ENCODE measurements at places on chromosomes 5 and 9.

DNA sequence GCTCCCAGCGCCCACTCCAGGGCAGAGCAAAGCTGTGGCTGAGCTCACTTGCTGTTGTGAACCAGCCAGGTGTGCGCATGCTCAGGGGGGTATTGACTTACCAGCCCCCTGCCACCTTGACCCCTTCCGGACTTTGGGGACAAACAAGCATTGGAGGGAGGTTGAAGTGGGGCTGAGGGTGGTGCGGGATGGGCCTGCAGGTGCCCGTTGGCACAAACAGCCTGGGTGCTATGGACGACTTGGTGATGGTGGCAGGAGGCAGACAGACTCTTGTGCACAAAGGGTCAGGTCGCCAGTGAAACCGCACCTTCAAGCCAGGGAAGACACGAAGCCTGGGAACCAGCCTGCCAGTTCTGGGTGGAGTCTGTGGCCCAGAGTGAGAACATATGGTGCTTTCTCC is 858.5 kb upstream of the PTPRD start:
- no peak for DNase-seq

DNA sequence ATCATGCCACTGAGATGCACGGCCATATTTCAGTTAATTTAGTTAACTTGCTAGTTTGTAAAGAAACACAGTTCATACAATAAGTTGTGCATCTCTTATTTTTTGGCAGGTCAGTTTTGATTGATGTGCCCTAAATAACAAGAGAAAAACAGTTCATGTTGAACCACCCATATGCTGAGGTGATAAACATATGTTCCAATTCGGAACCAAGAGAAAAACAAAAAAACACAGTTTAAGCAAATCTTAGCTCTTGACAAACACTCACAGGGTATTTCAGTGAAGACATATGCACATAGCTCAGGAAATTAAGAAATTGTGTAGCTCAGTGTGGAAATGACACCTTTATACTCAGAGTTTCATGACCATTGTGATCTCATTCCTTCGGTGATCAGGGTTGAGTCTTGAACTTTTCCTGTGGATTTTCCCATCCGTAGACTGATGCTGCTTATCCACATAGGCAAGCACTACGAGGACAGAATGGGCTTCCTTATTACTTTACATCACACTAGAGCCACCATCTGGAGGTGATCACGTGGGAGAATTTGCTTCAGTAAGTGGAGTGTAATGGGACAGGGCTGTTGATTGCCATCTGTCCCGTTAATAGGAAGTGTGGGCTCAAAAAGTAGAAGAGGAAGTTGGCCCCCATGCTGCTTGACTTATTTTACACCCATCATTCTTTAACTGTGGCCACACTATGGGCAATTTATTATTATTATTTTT is 773.0 kb downstream of the MTRR start:
- DNase-seq, result no peak

DNA sequence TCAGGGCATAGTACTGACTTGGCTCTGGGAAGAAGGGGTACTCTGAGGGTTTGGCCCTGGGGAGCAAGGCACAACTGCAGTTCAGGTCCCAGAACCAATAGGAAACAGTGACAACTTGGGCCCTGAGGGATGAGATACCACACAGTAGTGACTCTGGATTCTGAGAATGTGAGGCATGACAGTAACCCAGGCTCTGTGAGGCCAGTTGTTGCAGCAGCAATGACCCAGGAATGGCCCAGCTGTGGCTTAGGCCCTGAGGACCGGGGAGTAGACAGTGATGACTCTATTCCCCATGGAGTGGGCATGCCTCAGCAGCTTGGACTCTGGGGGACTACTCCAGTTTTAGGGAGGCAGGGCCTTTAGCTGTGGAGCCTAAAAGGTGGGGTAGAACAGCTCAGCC is 21.5 kb upstream of the NFIL3 start:
- no peak for DNase-seq

GRCh38 chr9:109319626-109320241 is 1.1 kb downstream of the EPB41L4B start:
- DNase-seq, result no peak

DNA sequence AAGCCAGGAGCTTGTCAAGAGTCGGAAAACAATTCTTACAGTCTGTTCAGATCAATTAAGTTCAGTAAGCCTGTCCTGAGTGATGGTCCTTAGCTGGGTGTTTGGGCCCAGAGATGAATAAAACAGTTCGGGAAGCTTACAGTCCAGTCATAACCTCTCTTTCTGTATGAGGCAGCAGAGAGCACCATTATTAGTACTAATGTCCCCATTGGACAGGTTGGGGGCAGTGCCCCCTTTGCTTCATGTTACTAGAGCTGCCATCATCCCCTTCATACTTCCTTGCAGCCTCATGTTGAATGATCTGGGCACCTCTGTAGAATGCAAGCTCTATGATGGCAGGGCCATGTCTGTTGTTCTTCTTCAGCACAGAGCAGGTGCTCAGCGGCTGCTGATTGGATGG is 9.8 kb downstream of the DOCK2 start:
- DNase-seq, result no peak

- no peak for DNase-seq
These were observed 15.6 kb downstream of the RALGDS start for GRCh38 chr9:133105461-133105770.

GRCh38 chr9:108676355-108676754 is 179.4 kb downstream of the ACTL7B start:
- no peak for DNase-seq

- DNase-seq, result no peak
These were observed 126.7 kb upstream of the ZNF608 start for GRCh38 chr5:124873188-124873587.

DNA sequence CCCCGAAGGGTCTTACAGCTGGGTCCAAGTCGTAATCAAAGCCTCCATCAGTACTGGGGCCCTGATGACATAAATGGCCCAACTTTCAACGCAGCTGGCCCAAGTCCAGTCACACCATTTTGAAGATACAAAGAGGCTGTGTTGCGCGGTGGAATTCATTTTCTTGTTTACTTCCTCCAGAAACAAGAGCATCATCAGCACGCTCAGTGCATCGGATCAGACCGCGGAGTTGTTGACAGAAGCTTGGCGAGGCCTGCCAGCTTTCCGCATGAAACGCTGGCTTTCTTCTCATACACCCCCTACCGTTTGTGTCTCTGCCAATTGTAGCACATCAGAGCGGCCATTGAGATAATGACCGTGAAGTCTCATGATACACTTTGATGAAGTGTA is 101.7 kb upstream of the SPATA31D4 start:
- no peak for DNase-seq

DNA sequence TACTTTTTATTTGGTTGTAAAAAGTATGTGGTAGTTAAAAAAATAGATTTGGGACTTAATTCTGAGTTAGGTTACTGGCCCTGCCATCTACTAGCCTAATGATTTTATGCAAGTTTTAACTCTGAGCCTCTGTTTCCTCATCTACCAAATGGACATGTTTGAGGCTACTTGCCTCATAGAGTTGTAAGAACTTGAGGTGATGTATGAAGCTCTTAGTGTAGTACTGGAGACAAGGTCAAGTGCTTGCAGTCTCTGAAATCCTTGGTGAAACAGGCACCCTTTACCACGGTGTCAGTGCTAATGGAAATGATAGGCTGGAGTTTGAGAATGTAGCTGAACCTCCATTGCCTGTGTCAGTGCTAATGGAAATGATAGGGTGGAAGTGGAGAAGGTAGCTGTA is 15.3 kb downstream of the GPR107 start:
- DNase-seq, result no peak

DNA sequence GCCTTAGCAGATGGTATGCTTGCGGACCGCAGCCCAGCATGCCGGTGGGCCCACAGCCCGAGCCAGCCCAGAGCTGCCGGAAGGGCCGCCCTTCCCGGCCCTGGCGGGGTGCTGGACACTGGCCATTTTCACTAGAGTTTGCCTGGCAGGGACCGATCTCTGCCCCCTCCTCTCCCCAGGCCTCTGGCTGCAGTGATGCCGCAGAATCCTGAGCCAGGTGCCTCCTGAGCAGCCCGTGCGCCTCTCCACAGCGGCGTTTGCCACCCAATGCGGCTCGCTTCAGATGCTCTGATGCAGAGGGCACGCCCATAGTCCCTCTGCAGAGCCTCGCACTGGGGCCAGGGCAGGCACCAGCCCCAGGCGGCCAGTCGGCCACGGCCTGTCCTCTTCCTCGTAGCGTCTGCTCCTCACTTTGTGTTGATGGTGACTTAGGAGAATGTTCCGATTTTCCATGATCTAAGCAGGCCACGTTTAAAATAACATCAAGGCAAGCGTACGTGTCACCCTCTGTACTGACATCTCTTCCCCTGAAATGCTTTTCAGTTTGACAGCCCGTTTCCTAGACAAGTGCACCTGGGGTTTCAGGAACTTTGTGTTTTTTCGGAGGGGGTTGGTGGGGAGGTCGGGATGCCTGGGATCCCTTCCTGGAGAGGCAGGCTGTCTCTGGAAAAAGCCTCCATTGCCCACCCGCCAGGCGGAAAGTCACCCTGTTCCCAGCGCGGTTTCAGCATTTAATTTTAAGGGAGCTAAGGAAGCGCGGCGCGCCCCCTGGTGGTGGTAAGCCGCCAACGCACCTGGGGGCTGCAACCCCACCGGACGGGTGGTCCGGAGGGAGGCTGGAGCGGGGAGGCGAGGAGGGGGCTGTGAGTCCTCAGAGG is 29.8 kb upstream of the HMCN2 start:
- DNase-seq, result peak; percentile 61

- DNase-seq, result no peak
These were observed 13.6 kb upstream of the PRSS3 start for GRCh38 chr9:33781736-33782135.

GRCh38 chr9:87513161-87513560 is 15.5 kb downstream of the DAPK1 start:
- no peak for DNase-seq

DNA sequence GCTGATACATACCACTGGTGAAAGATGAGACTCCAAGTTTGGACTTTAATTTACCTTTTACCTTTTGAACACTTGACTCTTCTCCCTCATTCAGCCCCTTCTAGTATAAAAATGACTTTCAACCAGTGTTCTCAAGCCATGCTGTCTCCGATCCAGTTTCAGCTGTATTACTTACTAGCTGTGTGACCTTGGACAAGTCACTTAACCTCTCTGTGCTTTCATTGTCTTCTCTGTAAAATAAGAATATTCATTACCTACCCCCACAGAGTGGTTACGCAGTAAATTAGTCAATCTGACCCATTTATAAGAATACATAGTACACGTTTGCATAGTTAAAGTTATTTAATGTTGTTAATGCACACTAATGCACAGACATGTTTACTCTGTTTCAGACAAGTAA is 12.6 kb upstream of the CEMIP2 start:
- DNase-seq, result no peak

GRCh38 chr5:50564079-50564478 is 102.4 kb upstream of the PARP8 start:
- DNase-seq, result no peak

- no peak for DNase-seq
These were observed 10.8 kb upstream of the PRRC2B start for GRCh38 chr9:131382850-131383729.

DNA sequence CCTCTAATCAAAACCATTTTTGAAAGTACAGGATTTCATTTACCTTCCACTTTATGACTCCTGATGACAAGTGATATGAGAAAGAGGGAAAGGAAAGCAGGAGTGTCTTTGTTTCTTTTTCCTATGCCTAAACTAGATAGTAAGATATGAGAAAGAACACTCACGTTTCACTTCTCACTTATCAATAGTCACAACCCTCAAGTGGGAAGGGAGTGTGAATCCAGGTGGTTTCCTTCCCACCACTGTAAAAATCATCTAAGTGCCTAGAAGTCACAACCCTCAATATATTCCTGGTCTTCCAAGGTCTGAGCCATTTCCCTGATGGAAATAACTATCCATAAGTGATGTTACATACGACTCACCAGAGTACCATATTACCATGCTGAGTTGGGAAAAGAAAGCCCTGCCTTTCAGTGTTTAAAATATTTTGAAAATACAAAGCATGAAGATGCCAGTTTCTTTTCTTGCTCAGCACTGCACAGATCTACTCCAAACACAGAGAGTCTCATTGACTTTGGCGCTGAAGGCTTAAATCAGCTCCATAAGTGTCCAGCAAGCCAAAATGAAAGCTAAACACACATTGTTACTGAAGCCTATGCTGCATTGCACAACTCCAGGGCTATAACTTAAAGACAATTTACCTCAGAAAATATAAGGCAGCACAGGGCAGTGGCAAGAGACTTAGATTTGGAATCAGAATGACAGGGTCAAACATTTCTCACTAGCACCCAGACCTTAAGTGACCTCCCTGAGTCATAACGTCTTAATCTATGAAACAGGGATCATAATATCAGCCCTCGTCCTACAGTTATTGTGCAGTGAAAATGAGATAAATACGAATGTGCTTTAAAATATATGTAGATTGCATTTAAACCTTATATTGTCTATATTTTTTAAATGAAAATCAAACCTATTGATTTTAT is 301.2 kb downstream of the KIAA0825 start:
- no peak for DNase-seq

GRCh38 chr5:142358121-142358520 is 33.3 kb upstream of the SPRY4 start:
- no peak for DNase-seq

- no peak for DNase-seq
These were observed 44.6 kb downstream of the MARCHF11 start for GRCh38 chr5:16135003-16135402.

GRCh38 chr9:127181315-127181580 is 58.8 kb upstream of the ANGPTL2 start:
- no peak for DNase-seq

DNA sequence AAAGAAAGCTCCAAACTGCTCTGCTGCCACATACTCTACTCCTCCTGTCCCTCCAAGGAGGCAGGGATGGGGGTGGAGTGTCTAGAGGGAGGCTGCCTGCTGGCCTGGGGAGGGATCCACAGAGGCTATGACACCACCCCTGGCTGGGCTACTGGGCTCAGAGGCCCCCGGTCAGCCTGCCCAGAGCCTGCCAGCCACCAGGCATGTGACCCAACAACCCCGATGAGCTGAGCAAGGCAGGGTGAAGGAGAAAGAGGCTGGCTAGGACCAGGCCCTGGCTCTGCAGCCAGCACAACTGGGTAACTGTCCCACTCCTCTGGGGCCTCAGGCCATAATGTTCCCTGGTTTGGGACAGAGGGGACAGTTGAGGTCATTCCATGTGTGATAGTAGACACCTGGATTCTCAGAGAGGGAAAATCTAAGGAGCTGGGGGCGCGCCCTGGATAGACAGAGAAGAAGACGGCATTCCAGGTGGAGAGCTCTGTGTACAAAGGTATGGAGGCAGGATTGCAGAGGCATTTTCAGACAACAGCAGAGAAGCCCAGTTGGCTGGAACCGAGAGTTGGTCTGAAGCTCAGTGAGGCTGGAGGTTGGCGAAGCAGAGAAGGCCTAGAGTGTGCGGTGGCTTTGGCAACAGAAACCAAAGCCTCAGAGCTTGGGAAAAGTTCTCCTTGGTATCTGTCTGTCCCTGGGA is 33.8 kb upstream of the IL17B start:
- no peak for DNase-seq

- DNase-seq, result no peak
These were observed 99.0 kb upstream of the GNA14 start for GRCh38 chr9:77747163-77747562.

DNA sequence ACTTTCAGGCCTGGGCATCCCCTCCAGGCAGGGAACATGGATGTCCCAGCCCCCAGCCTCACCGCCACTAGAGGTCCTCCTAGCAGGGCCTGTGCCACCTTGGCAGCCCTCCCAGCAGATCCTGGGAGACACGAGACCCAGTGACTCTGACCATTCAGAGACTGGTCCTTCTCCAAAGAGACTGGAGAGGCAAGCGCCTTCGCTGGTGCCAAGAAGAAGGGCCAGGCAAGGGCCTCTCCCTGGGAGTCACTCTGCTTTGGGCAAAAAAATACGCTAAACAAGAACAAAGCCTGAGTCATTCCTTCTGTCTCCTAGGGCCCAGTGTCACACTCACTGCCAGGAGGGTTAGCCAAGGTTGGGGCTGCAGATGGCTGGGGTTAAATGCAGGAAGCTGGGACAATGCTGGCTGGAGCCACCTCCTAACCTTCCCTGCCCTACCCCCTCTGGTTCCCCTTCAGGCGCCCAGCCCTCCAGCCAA is 35.3 kb upstream of the SMIM23 start:
- DNase-seq, result no peak

Data from stimulated activated CD8-positive, alpha-beta memory T cell treated with anti-CD3 and anti-CD28 coated beads, Interleukin-7, amount 100 ng/mL, for 1 hour (primary cell).